ENCODE measurements at places on chromosomes 5 and 9.
A peak's percentile ranks its signal among the peaks of the same experiment; 100 is the strongest.

- no peak for DNase-seq
Observed at GRCh38 chr9:13568841-13569601, 289.5 kb upstream of the MPDZ start.

- DNase-seq, result no peak
Observed at GRCh38 chr5:56525113-56525512, 290.2 kb upstream of the MAP3K1 start.

- DNase-seq, result no peak
Observed at GRCh38 chr5:176995122-176995490, 11.5 kb downstream of the UIMC1 start.

- DNase-seq, result peak; percentile 10
Observed at GRCh38 chr9:72872718-72873117, 80.1 kb downstream of the ALDH1A1 start.

GRCh38 chr9:13823026-13823425 lies 490.9 kb downstream of the NFIB start:
- DNase-seq, result no peak

All from SW480 (cell line).